A549 (cell line): ENCODE measurements at places on chromosomes 3 and 15.
A peak's percentile ranks its signal among the peaks of the same experiment; 100 is the strongest.

- DNase-seq: peak; percentile 55
These were observed at the start of gene ABHD14A for GRCh38 chr3:51974963-51975851. Gene ABHD14A (plus strand): TSS chr3:51975064. CDS start chr3:51975136, 72 bp downstream.

DNA sequence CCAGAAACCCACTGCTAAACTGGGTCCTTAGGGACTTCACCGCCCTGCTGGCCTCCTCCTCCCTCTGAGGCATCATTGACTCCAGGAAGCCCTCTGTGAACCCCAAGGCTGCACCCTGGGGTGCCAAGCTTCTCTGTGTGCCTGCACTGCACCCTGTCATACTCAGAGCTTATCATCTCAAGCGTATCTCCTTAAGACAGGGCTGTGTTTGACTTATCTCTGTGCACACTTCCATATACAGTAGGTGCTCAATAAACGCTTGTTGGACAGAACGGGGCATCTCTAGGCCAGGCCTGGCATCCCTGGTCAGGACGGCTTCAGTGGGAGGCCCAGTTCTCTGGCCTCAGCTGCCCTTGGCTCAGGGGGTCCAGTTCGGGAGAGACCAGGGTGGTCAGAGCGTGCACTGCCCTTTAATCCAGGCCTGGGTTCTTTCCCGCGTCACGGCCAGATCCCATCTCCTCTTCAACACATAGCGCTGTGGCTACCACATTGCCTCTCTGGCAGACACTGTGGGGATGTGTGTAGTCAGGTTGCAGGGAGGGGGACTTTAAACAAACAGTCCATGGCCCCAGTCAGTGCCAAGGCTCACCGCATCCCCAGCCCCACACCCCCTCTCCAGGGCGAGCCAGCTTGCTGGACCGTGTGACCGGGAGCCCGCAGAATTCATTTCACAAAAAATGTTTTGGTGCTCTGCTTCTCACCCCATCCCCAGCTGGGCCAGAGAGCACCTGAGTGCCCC lies 33.4 kb downstream of the MAGEF1 start:
- DNase-seq: no peak

- no peak for DNase-seq
These were observed 21.0 kb downstream of the PAQR5 start for GRCh38 chr15:69319384-69320375.

GRCh38 chr3:170709046-170709445 lies 123.2 kb upstream of the SLC7A14 start:
- DNase-seq: no peak

- DNase-seq: no peak
These were observed 97.9 kb downstream of the APBA2 start for GRCh38 chr15:28983432-28984311.

- DNase-seq: no peak
These were observed 40.6 kb upstream of the POLR2M start for GRCh38 chr15:57665939-57666338.

- DNase-seq: no peak
These were observed 16.3 kb downstream of the SLC35G2 start for GRCh38 chr3:136835089-136835812.

- peak; percentile 0 for DNase-seq
These were observed 3.0 kb downstream of the NAALADL2 start for GRCh38 chr3:174862101-174862500.

DNA sequence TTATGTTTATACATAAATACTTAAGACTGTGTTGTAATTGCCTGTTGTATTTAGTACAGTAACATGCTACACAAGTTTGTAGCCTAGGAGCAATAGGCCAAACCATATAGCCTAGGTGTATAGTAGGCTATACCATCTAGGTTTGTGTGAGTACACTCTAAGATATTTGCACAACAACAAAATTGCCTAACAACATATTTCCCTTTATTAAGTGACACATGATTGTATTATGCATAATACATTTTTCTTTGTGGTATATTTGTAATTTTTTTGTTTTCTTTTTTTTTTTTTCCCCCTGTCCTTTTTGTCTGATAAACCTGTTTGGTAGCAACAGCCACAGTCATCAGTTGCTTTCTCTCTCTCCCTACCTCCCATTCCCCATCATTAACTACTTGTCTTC lies 945.6 kb downstream of the ZPLD1 start:
- no peak for DNase-seq

DNA sequence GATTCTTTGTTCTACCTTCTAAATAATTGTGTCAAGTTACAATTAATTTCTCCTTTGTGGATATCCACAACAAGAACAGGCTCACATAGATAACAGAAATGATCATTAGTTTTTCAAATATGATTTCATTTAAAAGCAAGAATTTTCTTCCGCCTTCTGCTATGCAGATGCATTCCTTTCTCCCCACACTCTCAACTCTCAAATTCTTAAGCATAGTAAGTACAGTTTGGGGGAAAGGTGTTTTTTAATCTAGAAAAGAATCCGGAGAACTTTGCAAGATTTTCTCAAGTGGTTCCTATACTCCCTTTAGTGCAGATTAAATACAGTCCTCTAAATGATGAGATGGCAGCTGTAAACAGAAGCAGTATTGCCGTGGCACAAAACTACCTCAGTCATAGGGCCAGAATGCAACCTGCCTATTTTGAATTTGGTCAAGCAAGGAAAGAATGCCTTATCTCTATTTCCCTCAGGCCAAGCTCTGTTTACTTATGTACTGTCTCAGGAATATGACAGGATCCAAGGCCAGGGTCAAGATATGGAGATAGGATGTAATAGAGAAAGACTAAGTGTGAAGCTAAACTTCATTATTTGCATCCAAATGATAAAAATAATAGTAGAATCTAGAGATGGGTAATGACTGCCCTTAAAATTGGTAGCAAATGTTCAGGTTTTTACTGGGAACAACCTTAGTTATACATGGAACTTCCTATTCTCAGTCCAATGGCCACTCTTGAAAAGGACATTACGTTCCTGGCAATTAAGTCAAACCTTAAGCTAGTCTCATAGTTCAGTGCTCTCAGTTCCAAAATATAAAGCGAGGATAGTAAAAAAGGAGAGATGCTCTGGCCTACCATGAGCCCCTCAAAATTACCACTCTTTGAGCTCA lies 77.3 kb upstream of the PHLDB2 start:
- no peak for DNase-seq

GRCh38 chr3:188946351-188947240 lies 225.2 kb upstream of the TPRG1 start:
- DNase-seq: no peak
